ENCODE measurements at places on chromosomes 5 and 9.
A peak's percentile ranks its signal among the peaks of the same experiment; 100 is the strongest.

GRCh38 chr5:149035372-149035790 is 27.5 kb downstream of the SH3TC2 start:
- peak; percentile 67 for DNase-seq

DNA sequence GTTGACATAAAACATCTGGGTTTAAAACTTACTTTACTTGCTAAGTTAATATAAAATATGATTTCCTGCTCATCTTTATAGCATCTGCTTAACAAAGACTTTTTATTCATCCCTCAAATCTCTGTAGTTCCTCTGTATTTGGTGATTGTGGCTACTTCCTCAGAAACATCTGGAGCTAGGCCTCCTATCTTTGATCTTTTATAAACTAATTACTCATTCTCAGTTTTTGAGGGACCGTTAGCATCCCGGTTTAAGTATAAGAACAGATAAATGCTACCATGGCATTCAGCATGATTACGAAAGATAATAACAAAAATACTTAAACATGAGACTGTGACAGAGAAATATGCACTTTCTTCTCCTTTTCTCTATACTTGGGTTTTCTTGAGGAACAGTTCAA is 85.3 kb downstream of the SLC38A9 start:
- DNase-seq = no peak

GRCh38 chr5:113223831-113224604 is 210.8 kb downstream of the TSSK1B start:
- no peak for DNase-seq

GRCh38 chr9:120915854-120916470 is 10.6 kb downstream of the TRAF1 start:
- DNase-seq = peak; percentile 67

- DNase-seq = no peak
These were observed 200.4 kb downstream of the CDH10 start for GRCh38 chr5:24444414-24444813.

GRCh38 chr9:1837453-1838084 is 177.6 kb upstream of the SMARCA2 start:
- DNase-seq = peak; percentile 9

GRCh38 chr5:95927927-95928723 is 33.5 kb downstream of the ELL2 start:
- DNase-seq = peak; percentile 9

- DNase-seq = no peak
These were observed 69.1 kb downstream of the CXXC5 start for GRCh38 chr5:139717221-139717620.

DNA sequence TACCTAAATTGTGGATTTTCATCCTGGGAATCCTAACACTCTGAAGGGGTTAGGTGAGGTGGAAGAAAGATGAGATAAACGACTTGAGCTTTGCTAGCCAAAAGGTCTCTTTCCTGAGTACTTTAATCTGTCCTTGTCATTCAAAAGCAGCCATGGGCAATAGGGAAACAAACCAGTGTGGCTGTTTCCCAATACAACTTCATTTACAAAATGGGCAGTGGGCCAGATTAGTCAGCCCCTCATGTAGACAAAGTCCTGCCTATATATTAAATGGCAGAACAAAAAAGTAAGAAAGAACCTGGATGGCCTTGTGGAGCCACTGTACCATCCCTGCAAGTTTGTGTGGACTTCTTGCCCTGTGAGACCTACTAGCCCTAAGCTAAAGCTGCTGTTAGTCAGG is 51.0 kb upstream of the NFIL3 start:
- no peak for DNase-seq

GRCh38 chr9:99253772-99254431 is 31.8 kb downstream of the SEC61B start:
- DNase-seq = peak; percentile 47

GRCh38 chr5:62017092-62017491 is 288.9 kb upstream of the KIF2A start:
- no peak for DNase-seq

DNA sequence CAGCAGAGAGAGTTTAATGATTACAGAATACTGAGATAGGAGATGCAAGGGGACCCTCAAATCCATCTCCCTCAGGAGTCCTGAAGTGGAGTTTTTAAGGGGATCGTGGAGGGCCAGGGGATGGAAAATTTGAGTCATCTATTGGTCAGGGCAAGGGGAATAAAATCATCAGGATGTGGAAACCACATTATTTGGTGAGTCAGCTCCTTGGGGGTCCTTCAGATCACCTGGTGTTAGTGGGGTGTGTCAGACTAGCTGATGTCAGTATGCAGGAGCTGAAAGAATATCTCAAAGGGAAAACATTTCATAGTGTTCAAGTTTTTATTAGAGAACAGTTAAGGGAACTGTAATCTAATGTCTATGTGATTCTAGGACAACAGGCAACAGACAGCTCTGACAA is 183.0 kb upstream of the FTMT start:
- DNase-seq = no peak

DNA sequence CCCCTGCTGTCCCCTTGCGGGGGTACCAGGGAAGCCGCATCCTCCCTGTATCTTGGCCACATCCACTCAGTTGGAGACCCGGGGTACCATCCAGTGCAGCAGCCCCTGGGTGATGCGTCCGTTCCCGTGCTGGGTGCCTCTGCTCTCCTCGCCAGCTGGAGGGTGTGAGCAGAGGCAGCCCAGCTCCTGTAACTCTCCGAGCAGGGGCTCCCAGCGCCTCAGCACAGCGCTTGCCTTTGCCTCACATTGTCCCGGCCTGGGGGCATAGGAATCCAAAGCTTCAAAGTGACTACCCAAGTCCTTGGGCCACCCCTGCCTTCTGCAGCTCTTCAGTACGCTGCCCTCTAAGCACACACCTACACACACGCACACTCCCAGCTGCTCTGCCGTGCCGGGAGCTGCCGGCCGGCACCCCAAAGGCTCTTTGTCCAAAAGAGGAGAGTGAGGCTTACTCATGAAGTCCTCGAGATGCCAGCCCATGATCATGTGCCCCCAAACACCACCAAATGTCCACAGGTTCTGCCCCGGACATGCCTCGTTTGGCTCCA is 733 bp downstream of the ANGPTL2 start:
- no peak for DNase-seq

GRCh38 chr9:34493972-34494535 is 28.7 kb downstream of the ENHO start:
- DNase-seq = peak; percentile 9

GRCh38 chr5:10199692-10200091 is 50.0 kb downstream of the ATPSCKMT start:
- DNase-seq = no peak

- no peak for DNase-seq
These were observed 256.4 kb upstream of the TRPC7 start for GRCh38 chr5:136621743-136622142.

GRCh38 chr5:83474161-83474796 is 2.7 kb downstream of the VCAN start:
- DNase-seq = peak; percentile 29

GRCh38 chr5:1317921-1318565 is 23.2 kb upstream of the TERT start:
- DNase-seq = no peak

DNA sequence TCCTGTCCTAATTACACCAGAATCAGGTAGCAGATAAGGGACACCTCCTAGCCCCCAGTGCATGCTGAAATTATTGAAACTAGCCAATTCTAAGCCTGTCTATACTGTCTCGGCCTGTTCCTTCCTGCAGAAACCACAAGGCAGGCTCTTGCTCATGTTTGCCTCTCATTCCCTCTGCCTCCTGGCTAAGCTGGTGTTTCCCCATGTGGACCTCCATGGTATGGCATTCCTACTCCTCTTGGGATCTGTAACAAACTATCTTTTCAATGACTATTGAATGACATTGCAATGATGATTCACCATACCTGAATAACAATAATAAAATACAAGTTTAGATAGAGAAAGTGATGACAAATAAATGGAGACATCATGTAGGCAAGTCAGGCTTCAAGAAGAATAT is 35.6 kb upstream of the ADAMTS16 start:
- DNase-seq = no peak

DNA sequence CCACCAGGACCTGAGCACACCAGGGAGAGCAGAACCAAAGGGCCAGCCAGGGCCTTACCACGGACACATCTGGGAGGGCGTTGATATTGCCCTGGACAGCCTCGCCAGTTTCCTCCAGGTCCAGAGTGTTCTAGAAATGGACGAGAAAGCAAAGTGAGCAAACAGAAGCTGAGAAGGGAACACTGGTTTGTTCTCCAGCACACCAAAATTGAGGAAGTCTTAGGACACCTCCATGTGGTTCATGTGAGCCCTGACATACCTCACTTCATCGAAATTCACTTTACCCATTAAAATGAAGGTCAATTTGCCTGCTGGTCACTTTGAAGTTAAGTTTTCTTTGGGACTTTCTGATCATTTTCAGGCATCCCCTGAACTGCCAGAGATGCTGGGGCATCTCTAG is 20.1 kb upstream of the AKNA start:
- DNase-seq = no peak

DNA sequence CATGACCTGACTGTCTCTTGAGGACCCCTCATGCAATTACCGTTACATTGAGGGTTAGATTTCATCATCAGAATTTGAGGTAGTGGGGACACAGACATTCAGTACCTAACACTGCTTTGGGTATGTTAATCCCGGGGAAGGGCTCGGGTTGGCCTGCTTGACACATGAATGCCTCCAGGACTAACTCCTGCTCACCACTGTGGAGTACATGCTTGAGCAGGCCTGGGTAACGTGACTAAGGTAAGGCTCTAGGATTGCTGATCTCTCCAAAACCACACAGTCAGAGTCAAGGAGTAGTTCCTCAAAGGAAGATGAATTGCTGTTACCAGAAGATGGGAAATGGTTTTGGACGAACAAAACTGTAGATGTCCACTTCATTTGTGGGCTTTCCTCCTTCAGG is 376.3 kb upstream of the ZNF462 start:
- no peak for DNase-seq

GRCh38 chr5:123997462-123998215 is 485.7 kb downstream of the CSNK1G3 start:
- DNase-seq = no peak

DNA sequence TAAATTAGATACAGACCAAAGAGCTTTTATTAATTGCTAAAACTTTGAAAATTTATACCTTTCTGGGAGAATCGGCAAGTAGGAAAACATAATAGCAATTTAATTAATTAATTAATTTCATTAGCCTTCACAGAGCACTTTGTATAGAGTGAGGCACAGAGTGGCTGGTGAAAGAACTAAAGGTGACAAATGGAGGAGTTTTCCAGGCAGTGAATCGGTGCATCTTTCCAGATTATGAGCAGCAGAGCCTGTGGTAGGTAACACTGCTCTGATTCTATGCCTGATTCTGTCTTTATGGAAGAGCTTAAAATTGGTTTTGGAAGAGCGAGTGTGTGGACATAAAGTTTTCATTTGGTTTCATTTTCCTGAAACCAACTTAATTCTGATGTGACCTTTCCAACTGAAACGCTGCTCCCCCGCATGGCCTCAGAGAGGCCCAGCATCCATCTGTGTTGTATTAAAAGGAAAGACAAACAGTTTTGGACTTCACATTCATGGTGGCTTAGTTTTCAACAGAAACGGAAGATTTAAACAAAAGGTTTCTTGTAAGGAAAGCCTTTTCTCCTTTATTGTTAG is 188.9 kb upstream of the RPS23 start:
- DNase-seq = no peak

- peak; percentile 53 for DNase-seq
These were observed 484 bp downstream of the GFM2 start for GRCh38 chr5:74766418-74766848.

DNA sequence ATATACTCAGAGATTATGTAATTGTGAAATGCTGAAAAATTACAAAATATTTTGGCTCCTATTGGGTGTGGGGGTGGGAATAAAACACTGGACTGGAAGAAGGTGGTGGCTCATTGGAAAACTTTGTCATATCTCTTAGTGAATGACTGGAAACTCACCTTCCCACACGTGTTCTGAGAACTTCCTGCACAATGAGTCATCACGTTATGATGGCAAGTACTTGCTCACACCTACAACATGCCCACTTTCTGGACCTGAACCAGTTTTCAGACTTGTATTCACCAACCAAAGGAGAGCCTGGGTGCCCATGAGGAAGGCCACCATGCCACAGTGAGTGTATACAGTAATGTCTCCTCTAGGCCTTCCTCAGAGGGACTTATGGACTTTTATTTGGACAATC is 294.8 kb downstream of the ASTN2 start:
- DNase-seq = no peak

DNA sequence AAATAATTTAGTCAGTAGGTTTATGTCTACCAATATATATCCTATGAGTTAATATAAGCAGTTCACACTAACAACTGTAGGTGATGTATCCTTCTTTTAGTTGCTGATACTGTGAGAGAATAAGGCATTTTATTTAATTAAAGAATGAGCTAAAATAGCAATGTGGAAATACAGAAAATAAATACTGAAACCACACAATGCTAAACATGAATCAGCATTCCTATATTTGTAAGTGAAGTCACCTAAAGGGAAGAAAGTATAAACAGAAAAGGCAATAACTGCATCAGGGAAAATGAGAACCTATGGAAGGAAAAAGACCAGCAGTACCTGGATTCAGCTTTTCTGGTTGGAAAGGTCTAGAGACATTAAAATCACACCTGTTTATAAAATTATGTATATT is 336.0 kb downstream of the PDE4D start:
- DNase-seq = no peak

GRCh38 chr9:133384736-133385321 is 8.7 kb downstream of the STKLD1 start:
- no peak for DNase-seq

DNA sequence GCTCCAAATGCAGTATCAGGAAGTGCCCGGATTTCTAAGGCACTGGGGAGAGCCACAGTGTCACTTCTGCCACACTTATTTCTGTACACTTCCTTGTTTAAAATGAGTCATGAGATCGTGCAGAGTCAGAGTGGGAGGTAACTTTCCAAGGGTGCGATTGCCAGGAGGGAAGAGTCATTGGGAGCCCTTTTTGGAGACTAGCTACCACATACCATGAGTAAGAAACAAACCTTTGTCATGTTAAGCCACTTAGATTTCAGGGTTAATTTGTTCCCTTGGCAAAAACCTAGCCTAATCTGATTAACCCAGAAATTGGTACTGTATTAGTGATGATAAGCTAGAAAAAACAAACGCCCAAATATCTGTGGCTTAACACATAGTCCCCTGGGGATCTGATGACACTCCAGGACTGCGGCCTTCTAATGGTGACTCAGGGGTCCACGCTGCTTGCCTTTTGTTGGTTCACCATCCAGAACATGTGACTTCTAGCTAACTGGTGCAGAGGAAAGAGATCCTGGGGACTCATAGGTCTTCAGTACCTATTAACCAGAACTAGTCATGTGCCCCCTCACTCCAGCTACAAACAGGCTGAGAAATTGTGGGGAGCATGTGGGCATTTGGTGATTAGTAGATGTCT is 48.6 kb upstream of the TLE1 start:
- DNase-seq = no peak

DNA sequence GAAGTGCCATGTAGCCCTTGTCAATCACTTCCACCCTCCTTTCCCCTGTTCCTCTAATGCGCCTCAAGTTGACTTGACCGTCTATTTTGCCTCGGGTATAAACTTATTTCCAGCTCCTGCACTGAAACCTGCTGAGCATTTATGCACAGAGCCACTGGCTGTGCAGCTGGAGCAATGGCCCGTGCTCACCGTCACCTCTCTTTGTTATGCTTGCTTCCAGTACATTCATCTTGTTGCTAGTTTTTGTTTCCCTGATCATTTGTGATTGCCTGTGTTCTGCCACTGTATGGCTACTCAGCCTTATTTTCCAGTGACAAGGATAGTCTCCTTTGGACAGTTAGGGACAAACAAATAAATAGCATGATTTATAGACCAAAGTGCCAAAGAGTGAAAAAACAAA is 183.1 kb upstream of the C9orf72 start:
- no peak for DNase-seq

GRCh38 chr5:40052808-40053207 is 626.9 kb upstream of the PTGER4 start:
- no peak for DNase-seq

Measured in CD4-positive, alpha-beta T cell treated with Interferon alpha-2 for 1 hour (primary cell).